ENCODE measurements at places on chromosomes 12 and 14. TPM values are rescaled to one million over a fixed set of nuclear protein-coding genes. Genes with fewer than 3 reads are reported as not detected.

Gene CRIP2
- 1.8 TPM for total RNA-seq

Gene COCH
- total RNA-seq, result 0.38 TPM

Gene VRTN
- not detected for total RNA-seq

Gene FOXN4
- total RNA-seq, result not detected

Gene GPR132
- 51.2 TPM for total RNA-seq

Gene STAB2
- not detected for total RNA-seq

Gene RAD51AP1
- total RNA-seq, result 45.6 TPM

Gene SUPT16H
- total RNA-seq, result 114 TPM

Gene FGFR1OP2
- 87.5 TPM for total RNA-seq

- no peak for DNase-seq
- H3K4me1 ChIP-seq, result peaks cover 41% of the 10 kb centered on the region
- no peaks in the 10 kb centered on the region for H3K27me3 ChIP-seq
- H3K27ac ChIP-seq, result no peak overlapping the region
- H3K36me3 ChIP-seq, result peaks cover 48% of the 10 kb centered on the region
- no peak overlapping the region for H3K4me3 ChIP-seq
These were observed 7.0 kb downstream of the MLXIP start for GRCh38 chr12:122085591-122085990.

GRCh38 chr14:85573406-85573805 is 43.5 kb downstream of the FLRT2 start:
- no peaks in the 10 kb centered on the region for H3K36me3 ChIP-seq
- H3K27ac ChIP-seq, result no peak overlapping the region
- H3K27me3 ChIP-seq, result no peaks in the 10 kb centered on the region
- DNase-seq, result no peak
- no peaks in the 10 kb centered on the region for H3K4me1 ChIP-seq
- H3K4me3 ChIP-seq, result no peak overlapping the region

- H3K36me3 ChIP-seq, result no peaks in the 10 kb centered on the region
- H3K4me3 ChIP-seq, result no peak overlapping the region
- DNase-seq, result no peak
- peaks cover 19% of the 10 kb centered on the region for H3K27me3 ChIP-seq
- H3K4me1 ChIP-seq, result no peaks in the 10 kb centered on the region
These were observed 70.9 kb downstream of the STXBP6 start for GRCh38 chr14:24978862-24979724.

GRCh38 chr12:117774941-117775775 is 193.6 kb downstream of the KSR2 start:
- H3K27me3 ChIP-seq, result no peaks in the 10 kb centered on the region
- no peak overlapping the region for H3K27ac ChIP-seq
- H3K4me1 ChIP-seq, result peaks cover 6% of the 10 kb centered on the region
- H3K4me3 ChIP-seq, result no peak overlapping the region
- no peaks in the 10 kb centered on the region for H3K36me3 ChIP-seq

DNA sequence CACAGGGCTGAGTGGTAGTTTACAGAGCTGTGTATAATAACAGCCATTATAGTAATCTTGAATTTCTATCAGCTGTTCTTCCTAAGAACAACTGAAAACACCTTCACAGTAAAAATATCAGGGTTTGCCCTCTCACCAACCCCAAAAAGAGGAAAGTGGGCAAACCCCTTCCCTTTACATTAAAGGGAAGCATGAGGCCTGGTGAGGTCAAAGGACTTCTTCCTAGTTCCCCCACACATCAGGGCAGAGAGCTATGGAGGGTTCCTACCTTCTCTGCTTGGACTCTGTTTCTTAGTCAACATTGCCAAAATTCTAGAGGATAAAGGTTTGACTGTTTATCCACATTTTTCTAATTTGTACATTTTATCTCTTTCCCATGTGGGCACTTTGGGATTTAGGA is 4.4 kb upstream of the RPAP3 start:
- H3K27ac ChIP-seq, result no peak overlapping the region
- no peaks in the 10 kb centered on the region for H3K27me3 ChIP-seq
- DNase-seq, result no peak
- H3K36me3 ChIP-seq, result peaks cover 9% of the 10 kb centered on the region

DNA sequence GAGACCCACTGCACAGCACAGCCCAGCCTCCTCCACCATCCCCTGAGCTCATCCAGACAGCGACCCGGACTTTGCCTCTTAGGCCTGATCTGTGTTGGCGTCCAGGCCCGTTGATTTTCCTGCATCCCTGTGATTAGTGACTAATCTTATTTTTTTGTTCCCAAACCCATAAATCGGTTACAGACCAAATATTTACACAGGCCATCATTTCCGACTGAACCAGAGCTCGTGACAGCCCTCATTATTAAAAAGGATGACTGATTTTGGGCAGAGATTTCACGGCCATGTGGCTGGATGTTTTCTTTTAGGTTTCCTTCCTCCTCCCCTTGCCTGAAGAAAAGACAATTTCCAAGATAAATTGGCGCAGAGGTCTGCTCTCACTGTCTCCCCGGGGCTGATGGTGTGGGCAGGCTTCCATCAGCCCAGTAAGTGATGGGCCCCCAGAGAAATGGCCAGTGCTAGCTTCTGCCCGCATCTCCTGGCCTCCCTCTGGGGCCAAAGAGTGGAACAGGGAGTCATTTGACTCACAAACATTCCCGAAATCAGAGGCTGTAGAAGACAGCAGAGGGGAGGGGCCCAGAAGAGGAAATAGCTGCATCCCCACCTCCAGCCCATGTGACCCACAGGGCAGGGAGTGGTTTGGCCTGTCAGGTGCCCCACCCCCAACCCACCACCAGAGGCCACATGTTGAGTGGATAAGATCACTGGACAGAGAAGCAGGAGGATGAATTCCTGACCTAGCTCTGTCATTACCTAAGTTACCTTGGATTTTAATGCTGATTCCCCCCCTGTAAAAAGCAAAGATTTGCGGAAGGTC is 283.5 kb downstream of the KSR2 start:
- no peak for DNase-seq
- H3K27ac ChIP-seq, result no peak overlapping the region
- H3K36me3 ChIP-seq, result no peaks in the 10 kb centered on the region
- H3K4me1 ChIP-seq, result no peaks in the 10 kb centered on the region
- no peak overlapping the region for H3K4me3 ChIP-seq

GRCh38 chr12:97299847-97300246 is 162.8 kb upstream of the RMST start:
- DNase-seq, result no peak
- H3K4me3 ChIP-seq, result no peak overlapping the region
- no peak overlapping the region for H3K27ac ChIP-seq
- H3K4me1 ChIP-seq, result no peaks in the 10 kb centered on the region
- H3K27me3 ChIP-seq, result peaks cover 5% of the 10 kb centered on the region

GRCh38 chr14:23539248-23540140 is 12.1 kb downstream of the ZFHX2 start:
- peaks cover 1% of the 10 kb centered on the region for H3K4me1 ChIP-seq
- H3K27ac ChIP-seq, result no peak overlapping the region
- no peak overlapping the region for H3K4me3 ChIP-seq
- no peaks in the 10 kb centered on the region for H3K27me3 ChIP-seq
- no peaks in the 10 kb centered on the region for H3K36me3 ChIP-seq

DNA sequence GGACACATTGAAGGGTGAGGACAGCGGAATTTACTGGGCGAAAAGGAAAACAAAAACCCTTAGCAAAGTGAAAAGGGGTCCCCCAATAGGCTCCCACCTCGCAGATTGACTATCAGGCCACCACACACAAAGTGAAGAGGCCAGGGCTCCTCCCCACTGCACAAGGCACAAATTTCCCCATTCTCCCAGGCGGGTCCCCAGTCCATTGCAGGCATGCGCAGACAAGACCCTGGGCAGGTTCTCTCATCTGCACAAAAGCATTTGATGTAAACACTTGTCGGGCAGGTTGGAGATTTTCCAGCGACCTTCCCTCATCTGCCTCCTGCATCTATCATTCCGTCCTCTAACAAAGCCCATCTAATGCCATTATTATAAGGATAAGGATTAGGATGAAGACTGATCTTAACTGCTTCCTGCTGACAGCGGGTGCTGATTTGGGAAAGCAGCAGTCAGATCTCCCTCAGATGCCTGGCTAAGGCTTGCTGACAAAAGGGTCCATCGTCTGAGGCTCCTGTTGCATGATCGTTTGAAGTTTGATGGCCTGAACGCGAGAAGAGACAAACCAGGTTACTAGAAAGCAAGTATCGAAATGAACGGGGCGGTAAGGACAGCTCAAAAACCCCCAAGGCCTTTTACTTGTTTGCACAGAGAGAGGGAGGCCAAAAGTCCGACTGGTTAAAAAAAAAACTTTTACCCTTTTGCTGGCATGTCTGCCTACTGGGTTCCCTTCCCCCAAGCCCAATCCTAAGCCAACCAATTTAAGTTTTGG is 14.4 kb downstream of the ASCL4 start:
- no peak overlapping the region for H3K27ac ChIP-seq
- peaks cover 2% of the 10 kb centered on the region for H3K36me3 ChIP-seq
- DNase-seq, result no peak
- no peak overlapping the region for H3K4me3 ChIP-seq
- peaks cover 10% of the 10 kb centered on the region for H3K27me3 ChIP-seq

GRCh38 chr14:39683691-39684260 is 251.5 kb upstream of the FBXO33 start:
- no peaks in the 10 kb centered on the region for H3K4me1 ChIP-seq
- no peak overlapping the region for H3K27ac ChIP-seq
- no peak overlapping the region for H3K4me3 ChIP-seq
- no peaks in the 10 kb centered on the region for H3K36me3 ChIP-seq
- no peaks in the 10 kb centered on the region for H3K27me3 ChIP-seq

DNA sequence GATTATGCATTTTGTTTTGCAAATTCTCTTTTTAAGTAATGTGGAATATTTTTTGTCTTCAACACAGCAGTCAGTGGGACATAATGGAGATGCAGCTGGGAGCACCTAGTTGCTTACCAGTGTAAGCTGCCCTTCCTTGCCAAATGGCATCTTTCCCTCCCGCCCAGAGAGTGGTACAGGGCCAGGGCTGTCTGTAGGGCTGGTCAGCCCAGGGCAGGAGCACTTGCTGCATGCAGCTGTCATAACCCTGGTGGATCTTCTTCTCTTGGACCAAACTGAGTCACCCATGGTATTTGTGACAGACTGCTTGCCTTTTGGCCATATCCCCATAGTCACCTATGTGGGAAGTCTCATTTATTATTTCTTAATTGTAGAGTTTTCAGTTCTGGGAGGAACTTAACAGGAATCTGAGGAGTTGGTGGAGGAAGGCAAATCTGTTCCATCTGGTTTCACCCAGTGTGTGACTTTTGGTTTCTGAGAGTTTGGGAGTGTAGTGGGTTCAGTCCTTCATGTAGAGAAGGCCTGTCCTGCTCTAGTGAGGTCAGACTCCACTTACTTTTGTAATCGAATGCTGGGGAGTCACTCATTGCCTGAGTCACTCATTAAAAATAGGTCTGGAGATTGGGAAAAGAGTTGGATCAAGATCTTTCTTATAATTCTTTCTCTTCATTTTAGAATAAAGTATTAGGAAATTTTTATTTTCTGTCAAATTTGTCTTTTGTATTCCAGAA is 62.0 kb upstream of the ASPG start:
- no peaks in the 10 kb centered on the region for H3K36me3 ChIP-seq
- H3K27me3 ChIP-seq, result peaks cover 26% of the 10 kb centered on the region

Measured in activated CD4-positive, alpha-beta memory T cell treated with anti-CD3 and anti-CD28 coated beads, Interleukin-2, amount 10 ng/mL, durations not matched to agents 7 days and 5 days (primary cell).